Amniotic stem cell (primary cell): ENCODE measurements at places on chromosomes 3 and 15.

GRCh38 chr3:87082796-87083440, 92.0 kb upstream of the VGLL3 start:
- peak; percentile 35 for DNase-seq

- DNase-seq, result no peak
Observed at GRCh38 chr3:132726341-132726823, 4.2 kb upstream of the NPHP3 start.

DNA sequence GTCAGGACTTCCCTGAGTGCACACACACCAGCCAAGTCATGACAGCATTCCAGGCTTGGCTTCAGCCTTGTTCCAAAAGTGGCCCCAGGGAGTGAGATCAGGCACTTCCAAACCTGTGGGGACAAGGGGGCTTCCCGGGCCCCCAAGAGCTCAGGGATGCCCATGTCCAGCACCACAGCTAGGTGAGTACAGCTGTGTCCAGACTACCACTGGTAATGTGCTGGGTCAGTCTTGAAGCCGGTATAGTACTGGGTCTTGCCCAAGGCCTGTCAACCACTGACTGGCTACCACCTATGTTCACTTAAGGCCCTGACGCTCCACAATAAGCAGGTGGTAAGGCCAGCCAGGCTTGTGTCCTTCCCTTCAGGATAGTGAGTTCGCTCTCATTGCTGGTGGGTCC, 249.3 kb downstream of the UNC13C start:
- no peak for DNase-seq

DNA sequence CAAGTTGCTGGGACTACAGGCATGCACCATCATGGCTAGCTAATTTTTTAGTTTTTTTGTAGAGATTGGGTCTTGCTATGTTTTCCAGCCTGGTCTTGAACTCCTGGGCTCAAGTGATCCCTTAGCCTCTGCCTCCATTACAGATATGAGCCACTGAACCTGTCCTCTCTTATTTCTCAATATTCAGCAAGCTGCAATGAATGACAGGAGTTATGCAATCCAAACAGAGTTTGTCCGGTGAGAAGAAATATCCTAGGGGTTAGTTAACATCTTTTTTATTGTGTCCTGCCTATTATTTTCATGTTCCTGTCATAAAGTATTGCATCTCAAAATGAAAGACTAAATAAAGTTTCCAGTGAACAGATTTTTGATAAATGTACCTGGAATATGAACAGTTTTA, 1161.4 kb downstream of the OTOL1 start:
- DNase-seq, result no peak

DNA sequence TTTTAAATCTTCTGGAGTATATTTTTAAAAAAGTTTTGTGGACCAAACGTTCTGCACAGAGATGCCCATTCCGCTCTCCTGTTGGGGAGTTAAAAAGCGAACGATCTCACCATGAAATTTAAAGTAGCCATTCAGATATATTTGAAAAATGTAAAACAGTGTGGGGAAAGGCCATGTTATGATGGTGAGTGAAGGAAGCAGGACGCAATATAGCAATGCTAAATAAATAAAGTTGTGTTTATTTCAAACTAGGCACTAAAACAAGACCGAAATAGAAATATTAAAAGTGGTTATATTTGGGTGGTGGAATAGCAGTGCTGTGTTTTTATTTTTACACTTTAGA, 327 bp upstream of the CCDC13 start:
- DNase-seq, result no peak

GRCh38 chr3:44130249-44130648, 111.4 kb upstream of the TOPAZ1 start:
- DNase-seq, result no peak

DNA sequence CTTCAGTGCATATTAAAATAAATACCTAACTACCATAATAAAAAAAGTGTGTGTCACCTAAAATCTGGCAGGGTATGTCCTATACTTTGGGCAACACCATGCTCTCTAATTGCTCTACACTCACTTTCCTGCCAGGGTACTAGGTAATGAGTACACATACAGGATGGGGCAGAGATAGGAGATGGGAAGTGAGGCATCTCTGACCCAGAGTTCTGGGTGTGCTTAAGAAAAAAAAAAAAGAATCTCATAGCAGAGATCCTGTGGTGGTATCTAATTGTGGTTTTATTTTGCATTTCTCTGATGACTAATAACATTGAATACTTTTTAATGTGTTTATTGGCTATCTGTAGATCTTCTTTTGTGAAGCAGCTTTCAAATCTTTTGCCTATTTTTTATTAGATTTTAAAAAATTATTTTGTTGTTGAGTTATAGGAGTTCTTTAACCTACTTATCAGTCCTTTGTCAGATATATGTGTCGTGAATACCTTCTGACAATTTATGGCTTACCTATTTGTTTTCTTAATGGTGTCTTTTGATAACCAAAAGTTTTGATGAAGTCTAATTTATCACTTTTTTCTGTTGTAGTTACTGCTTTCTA, 48.0 kb downstream of the EEFSEC start:
- DNase-seq, result no peak
